Progenitor cell of endocrine pancreas (in vitro differentiated cells): ENCODE measurements at places on chromosomes 7 and 10.
A peak's percentile ranks its signal among the peaks of the same experiment; 100 is the strongest.

DNA sequence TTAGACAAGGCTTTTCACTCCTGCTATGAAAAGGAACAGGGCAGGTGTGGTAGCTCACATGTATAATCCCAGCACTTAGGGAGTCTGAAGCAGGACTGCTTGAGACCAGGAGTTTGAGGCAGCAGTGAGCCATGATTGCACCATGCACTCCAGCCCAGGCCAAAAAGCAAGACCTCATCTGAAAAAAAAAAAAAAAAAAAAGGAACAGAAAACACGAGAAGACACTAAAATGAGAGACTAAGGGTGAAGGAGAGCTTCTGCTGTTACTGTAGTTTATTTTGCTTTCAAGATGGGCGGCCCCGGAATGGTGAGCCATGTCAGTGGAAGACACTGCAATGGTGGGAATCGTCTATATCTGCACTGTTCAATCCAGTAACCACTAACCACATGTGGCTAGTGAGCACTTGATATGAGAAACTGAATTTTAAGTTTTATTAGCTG is 9.9 kb downstream of the PIP4K2A start:
- DNase-seq = no peak

DNA sequence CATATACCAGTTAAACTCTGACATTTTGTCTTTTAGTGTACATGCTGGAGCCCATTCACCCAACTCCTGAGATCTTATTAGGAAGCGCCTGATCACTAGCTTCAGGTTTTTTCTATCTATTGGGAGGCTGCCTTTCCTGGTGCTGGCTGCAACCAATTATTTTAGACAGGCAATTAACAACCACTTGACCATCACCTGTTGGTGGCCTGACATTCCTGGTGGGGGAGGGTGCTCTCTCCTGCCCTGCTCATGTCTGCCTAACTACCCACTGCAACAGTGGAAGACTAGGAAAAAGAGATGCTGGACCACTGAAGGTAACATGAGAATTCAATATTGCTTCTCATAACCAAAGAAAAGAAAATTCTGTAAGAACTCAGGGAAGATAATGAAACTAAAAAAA is 190.3 kb upstream of the GRM3 start:
- no peak for DNase-seq

DNA sequence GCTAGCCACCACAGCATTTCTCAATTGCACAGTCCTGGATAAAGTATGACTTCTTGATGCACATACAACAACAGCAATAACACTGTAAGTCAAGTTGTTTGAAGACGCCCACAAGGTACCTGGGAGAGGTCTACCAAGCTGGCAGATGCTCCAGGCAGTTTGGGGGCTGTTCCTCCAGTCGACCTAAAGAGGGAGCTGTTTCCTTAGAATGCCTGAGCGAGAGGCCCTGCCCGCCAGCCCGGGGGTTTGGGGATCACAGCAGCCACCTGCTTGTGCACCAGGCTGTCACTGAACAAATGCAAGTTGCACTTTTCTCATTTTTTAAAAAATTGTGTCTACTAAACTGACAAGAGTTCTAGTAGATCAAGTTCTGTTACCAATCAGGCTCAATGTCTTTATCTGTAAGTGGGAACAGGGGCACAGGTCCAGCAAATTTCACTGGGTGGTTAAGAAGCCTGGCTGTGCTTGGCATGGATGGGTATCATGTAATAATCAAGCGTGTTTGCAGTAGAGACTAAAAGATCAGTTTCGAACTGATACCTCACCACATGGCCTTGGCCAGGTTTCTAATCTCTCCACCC is 193.8 kb upstream of the ADO start:
- DNase-seq = peak; percentile 55

GRCh38 chr10:30387646-30388243 is 38.7 kb upstream of the MTPAP start:
- no peak for DNase-seq

GRCh38 chr7:37040330-37040729 is 316.0 kb upstream of the AOAH start:
- DNase-seq = no peak

- no peak for DNase-seq
Measured at GRCh38 chr7:28748933-28749584, 209.1 kb downstream of the TRIL start.

- no peak for DNase-seq
Measured at GRCh38 chr10:14259696-14260566, 70.8 kb downstream of the FRMD4A start.
